ENCODE measurements at places on chromosomes 1 and 21.

- DNase-seq = no peak
Measured at GRCh38 chr21:42580793-42581321, 67.2 kb downstream of the SLC37A1 start.

GRCh38 chr1:221494670-221495069 lies 247.2 kb downstream of the DUSP10 start:
- DNase-seq = no peak

DNA sequence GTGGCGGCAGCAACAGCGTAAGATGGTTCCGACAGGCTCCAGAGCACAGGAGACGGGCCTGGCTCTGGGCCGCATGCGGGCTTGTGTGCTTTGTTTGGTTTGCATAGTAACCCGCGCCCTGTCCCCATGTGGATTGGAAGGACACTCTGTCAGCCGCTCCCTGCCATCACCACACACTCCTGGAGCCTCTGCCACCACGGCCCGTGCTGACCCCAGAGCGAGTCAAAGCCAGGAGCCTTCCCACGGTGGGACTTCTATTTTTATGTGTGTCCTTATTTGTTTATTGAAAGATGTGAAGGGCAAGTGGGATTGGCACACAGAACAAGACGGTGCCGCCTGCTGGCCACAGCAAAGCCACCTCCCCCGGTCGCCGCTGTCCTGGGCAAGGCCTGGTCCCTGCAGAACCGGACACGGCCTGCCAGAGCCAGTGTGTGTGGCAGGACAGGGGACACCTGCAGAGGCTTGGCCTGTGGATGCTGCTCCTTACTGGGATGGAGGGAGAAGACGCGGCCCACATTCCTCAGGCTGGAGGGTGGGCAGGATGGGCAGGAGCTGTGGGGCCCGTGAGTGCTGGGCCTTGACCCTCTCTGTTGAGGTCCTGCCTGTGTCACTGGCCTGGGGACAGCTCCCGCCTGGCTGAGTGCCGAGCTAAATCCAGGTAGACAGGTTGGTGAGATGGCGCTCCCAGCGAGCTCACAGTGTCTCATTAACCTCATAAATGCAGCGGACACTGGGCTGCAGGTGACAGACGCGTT lies 64.4 kb downstream of the AGPAT3 start:
- DNase-seq = no peak

DNA sequence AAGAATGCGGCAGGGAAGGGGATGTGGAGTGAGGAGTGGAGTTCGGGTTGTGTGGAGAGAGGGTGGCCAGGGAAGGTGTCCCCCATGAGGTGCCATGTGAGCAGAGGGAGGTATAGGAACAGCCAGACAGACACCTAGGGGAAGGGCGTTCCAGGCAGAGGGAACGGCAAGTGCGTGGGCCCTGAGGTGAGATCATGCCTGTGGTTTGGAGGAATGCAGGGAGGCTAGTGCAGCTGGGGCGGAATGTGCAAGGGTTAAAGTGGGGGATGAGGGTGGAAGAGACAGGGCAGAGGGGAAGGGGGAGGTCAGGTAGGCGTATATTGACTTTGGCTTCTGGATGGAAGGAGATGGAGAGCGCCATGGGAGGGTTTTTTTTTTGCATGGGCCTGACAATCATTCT lies 31.6 kb upstream of the PADI6 start:
- no peak for DNase-seq

- no peak for DNase-seq
Measured at GRCh38 chr1:154736841-154737240, 128.9 kb upstream of the ADAR start.

- DNase-seq = no peak
Measured at GRCh38 chr1:41618871-41619270, 134.4 kb upstream of the EDN2 start.

DNA sequence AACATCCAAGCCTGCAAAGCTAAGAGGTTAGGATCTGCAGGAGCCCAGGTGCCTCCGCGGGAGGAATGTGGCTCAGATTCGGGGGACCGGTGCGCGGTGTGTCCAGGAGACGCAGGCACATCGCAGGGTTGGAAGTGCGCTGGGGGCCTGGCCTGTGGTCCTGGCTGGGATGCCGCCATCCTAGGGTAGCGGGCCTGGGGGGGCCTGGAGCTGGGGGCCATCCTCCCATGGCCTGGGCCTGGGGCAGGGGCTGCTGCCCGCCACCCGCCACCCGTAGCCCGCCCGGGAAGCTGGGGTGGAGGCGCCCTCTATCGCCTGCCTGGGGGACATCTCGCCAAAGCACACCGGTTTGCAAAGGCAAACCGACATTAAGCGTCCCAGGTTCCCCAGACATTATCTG lies 170.6 kb upstream of the ARHGEF16 start:
- no peak for DNase-seq

GRCh38 chr1:30063621-30064280 lies 659.6 kb downstream of the MATN1 start:
- DNase-seq = no peak

DNA sequence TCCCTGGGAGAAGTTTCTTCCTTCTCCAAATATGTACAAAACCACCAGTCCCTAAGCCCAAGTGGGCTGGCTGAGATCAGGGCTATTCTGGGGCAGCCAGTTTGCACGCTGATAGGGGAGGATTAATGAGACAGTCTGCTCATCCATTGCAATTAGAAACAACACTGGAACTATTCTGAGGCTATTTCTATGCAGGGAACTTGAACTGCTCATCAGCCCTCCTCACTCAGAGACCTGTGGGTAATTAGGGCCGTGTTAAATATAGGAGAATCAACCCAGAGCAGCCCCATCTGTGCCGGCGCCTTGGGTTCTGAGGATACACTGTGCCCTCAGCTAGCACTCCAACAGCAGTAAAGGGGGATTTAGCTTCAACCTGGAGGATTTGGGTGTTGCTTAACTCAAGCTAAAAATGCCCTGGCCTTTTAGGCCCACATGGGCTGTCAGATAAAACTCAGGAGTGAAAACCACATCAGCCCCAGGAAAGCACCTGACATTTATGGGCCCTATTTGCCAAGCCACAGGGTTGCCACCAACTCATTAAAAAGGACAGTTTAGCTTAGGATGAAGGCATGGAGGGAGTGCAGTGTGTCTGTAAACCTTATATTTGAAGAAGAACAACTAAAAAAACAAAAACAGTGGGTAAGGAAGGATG lies 53.9 kb downstream of the DUSP10 start:
- DNase-seq = no peak

DNA sequence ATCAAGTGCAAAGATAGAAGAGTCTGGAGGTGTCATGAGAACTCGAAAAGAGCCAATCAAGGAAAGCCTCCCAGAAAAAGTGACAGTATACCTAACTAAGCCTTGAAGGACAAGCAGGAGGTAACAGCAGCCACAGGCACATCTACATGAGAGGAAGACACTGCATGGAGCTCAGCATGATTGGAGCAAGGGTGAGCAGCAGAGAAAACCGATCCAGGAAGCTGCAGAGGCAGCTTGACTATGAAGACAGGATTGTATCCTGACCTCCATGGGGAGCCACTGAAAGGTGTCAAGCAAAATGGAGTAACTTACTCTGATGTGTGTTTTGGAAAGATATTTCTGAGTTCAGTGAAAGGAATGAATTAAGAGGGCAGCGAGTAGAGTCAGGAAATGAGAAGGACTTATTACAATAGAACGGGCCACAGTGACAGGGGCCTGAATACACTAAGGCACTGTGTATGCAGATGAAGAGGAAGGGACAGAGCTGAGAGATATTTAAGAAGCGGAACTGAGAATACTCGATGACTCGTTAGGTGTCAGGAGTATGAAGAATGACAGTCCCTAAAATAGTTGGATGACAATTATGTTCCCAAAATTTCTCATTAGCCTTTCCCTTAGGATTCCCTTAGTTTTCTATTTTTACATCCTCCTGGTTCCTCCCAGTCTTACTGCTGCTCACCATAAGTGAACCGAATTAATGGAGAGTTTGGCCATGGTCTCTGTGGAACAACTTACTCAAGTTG lies 139.3 kb upstream of the NFIA start:
- no peak for DNase-seq

DNA sequence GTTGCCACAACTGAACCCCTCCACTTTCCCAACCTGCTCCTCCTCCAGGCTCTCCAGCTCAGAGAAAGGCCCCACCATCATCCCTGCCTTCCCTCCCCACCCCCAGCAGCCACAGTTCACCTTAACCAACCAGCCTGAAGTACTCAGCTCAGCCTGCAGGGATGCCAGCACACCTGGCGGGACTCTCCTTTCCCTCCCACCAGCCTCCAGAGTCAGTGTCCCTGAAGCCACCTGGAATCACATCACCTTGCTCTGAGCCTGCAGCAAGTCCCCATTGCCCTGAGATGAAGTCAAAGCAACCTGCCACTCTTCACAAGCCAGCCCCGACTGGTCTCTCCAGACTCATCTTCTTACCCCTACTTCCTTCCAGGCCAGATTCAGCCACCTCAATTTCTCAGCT lies 26.2 kb upstream of the ZC3H12A start:
- no peak for DNase-seq

GRCh38 chr1:66214901-66215300 lies 319.1 kb upstream of the SGIP1 start:
- no peak for DNase-seq

- no peak for DNase-seq
Measured at GRCh38 chr1:226308166-226308722, 720 bp downstream of the LIN9 start.

DNA sequence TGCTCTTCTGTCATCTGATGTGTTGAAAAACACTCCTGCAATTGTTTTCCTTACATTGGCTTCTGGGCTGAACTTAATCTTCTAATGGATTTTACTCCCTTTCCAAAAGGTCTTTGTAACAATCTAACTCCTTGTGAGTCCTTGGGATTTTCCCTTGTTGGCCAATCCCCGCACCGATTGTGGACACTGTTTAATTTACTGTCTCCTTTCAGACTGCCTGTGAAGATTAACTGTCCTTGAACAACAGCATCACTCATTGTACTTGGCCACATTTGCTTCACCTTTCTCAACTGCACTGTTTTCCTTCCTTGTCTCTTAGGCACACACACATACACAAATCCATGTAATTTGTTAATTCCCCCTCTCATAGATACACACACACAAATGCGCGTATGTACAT lies 120.4 kb downstream of the SPATA46 start:
- DNase-seq = no peak

- no peak for DNase-seq
Measured at GRCh38 chr21:44884097-44884496, 10.6 kb upstream of the PTTG1IP start.

DNA sequence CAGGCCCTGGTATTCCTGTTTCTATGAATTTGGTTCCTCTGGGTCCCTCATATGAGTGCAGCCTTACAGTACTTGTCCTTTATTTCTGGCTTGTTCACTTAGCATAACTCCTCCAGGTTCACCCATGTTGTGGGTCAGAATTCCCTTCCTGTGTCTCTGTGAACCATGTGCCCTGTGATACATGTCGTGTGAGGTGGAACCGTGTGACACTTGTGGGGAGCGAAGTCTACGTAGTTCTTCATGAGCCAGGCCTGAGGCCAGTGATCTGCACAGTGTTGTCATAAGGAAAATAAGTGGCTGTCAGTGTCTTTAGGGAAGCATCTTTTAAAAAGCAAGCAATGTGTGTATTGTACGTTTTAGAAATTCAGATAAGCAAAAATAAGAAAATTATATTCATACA lies 122.8 kb downstream of the GALNT2 start:
- no peak for DNase-seq

DNA sequence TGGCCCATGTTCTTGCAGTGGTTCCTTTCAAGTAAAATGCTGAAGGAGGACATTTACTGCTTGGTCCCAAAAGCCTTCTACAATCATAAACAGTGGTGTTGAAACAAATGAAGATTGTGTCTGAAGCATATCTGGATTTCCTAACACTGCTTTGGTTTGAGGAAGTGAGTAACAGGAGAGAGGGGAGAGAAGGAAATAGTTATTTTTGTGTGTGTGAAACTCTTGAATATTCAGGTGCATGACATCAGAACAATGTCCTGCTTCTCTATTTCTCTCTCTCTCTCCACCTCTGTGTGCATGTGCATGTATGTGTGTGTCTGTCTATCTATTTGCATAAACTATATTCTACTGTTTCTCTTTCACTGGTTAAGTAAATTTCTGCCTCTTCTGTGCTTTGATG lies 61.4 kb upstream of the TNFSF18 start:
- no peak for DNase-seq

- no peak for DNase-seq
Measured at GRCh38 chr1:216599851-216600250, 123.4 kb downstream of the ESRRG start.

DNA sequence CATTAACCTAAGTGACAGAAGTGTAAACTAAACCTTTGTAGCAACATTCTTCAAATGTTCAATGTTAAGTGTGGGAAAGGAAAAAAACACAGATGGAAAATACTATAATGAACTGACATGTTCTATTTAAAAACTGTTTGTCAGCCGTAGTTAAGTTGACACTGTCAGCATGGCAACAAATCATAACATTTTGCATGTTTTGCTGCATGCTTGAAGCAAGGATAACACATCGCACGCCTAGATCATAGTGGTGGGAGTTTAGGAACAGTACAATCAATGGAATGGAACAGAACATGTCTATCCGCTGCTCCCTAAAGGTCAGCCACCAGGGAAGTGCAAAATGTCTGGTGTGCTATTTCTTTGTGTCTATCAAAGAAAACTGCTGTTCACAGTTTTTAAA lies 62.5 kb upstream of the ESRRG start:
- no peak for DNase-seq

DNA sequence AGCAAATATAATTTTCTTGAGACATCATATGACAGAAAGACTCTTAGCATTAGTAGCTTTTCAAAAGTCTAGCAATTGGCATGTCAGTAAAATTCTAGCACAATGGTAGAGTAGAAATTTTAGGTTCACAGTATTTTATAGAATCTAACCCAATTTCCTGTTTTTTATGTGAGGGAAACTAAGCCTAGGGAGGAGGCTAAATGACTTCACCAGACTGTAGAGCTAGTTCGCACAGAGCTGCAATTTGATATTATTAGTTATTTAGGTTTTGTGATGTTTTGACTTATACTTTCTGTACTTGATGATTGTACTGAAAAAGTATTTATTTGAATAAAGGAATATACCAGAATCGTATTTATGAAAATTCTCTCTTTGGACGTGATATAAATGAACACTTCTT lies 68.5 kb downstream of the CACHD1 start:
- no peak for DNase-seq

DNA sequence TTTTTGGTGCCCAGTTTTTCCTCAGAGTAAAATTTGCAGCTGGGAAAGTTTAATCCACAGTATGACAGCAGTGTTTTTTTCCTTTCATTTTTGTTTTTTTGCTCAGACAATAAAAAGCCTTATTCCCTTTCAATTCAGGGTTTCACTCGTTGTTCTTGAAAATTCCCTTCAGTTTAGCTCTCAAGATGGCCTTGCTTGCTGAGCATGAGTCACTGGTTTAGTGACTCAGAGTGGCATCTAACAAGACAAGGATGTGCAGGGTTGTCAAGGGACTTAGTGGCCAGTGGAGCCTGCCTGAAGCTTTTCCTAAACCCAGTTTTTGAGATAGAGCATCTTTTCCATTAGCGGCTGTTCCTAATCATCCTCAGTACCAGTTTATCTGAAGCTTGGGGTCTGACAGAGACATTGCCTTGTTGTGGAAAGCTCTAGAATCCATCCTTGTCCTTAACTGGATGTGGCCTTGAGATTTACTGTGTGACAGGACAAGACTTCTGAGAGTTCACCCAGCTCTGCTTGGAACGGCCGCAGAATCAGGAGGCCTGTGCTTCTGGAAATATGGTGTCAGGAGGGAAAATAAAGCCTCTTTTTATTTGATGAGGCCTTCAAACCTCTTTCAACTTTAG lies 48.4 kb upstream of the DNAJC6 start:
- no peak for DNase-seq

- no peak for DNase-seq
Measured at GRCh38 chr1:163186862-163187261, 15.9 kb downstream of the RGS5 start.

- DNase-seq = no peak
Measured at GRCh38 chr1:192284927-192285326, 31.9 kb upstream of the RGS21 start.

Data from left renal pelvis (tissue), 4 donors.